T follicular helper cell (primary cell): ENCODE measurements at places on chromosomes 11 and 22.

DNA sequence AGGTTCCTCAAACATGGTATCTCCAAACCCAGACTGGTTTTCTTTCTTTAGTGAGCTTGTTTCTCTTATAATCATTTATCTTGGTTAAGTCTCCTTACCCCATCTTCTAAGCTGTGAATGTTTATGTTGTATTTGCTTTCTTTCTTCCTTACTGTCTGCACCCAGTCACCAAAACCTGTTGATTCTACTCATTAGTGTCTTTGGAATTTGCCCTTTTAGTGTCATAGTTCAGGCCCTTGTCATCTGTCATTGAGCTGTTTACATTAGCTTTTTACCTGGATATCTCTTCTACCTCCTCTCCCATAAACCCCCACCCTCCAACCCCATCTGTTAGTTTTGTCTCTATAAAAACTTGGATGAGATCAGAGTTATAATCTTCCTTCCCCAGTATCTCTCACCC is 59.9 kb downstream of the AMOTL1 start:
- DNase-seq: no peak

DNA sequence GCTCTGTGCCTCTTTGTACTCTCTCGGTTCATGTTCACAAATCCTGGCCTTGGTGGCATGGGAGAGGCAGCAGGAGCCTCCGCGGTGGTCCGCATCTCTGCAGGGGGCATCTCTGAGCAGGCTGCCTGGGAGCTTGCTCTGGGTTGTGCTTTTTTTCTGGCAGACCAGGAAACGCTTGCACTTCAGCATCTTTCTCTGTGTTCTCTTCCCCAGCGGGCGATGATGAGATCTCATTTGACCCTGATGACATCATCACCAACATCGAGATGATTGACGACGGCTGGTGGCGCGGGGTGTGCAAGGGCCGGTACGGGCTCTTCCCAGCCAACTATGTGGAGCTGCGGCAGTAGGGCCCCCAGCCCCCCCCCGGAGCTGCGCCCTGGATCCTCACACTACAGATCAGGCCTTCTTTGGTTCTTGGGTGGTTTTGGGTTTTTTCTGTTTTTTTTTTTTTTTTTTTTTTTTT is 36.5 kb downstream of the CTTN start:
- DNase-seq: no peak

DNA sequence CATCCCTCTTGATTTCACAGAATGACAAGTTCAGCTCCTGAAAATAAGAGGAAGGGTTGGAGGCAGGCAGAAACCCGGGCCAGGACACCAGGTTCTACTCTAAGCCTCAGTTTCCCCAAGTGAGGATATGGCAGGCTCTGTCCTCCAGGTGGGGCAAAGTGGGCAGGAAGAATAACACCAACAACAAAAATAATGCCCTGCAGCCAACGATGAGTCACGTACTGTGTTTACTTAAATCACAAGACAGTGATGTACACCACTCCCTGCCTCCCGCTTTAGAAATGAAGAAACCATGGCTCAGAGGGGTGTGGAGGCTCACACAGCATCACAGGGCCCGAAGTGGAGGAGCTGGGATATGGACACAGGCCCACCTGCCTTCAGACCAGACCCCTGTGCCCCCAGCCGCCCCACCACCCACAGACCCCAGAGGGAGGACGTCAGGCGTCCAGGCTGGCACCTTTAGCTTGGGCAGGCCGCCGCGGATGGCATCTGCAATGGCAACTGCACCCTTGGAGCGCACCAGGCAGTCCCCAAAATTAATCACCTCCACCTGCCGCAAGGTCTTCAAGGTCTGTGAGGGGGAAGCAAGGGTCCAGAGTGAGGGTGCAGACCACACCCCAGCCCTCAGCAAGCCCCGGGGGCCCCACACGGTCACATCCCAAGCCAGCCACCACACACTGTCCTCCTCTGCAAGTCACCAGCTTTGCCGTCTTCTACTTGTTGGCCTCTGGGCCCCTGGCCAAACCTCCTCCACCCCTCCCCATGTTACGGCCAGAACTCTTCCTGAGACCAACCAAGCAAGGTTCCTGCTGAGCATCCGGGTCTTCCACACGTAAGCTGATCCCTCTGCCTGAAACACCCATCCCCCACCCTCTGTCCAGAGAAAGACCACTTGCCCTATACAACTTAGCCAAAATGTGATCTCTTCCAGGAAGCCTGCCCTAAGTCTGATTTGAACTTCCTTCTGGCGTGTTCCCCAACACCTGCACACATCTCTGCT is 15.8 kb upstream of the CHADL start:
- no peak for DNase-seq

DNA sequence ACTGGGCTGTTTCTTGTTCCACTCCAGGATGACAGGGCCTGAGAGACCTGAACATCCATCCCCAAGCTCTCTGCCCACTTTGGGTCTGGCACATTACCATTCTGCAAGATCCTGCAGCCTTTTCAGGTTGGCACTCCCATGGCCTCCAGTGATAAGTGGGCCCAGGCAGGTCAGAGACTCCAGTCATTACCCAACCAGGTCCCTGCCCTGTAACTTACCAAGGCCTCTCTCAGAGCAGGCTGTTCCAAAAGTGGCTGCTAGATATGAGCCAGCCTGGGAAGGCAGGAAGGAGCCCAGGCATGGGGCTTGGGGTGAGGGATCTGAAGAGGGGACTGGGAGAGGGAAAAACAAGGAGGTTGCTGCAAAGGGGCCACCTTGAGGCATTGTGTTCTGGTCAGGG is 35.9 kb downstream of the KCNQ1OT1 start:
- no peak for DNase-seq

- no peak for DNase-seq
Observed at GRCh38 chr22:35674335-35674734, 26.1 kb downstream of the APOL6 start.

GRCh38 chr22:25824828-25825423 is 82.9 kb downstream of the MYO18B start:
- no peak for DNase-seq

DNA sequence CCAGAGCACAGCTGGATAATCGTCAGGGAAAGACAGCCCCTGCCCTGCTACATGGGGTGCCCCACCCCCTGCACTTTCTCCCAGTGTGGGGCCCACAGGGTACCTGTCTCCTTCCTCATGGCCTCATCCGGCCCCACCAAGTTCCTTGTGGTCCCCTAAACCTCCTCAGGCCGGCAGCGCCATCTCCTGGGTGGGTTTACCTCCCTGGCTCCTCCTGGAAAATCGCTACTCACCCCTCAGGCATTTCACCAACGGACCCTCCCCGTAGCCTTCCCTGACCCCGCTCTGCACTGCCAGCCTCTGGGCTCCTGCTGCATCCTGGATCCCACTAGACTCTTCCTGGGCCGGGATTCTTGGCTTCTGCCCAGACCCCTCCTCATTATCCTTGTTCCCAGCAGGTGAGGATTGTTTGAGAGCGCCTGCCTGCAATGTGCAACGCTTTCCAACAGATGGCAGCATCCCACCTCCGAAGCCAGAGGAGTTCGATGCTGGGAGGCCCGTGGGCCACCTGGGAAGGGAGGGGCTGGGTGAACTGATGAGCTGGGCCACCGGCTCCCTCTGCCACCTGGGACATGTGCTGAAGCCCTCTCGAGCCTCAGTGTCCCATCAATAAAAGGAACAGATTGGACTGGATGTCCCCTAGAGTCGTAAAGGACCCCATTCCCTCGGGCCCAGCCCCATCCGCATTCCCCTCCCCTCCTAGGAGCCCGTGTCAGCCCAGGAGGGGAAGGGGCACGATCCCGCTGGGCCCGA is 44.2 kb upstream of the TTLL12 start:
- peak; percentile 42 for DNase-seq

GRCh38 chr11:30009060-30009459 is 7.8 kb downstream of the KCNA4 start:
- DNase-seq: no peak

DNA sequence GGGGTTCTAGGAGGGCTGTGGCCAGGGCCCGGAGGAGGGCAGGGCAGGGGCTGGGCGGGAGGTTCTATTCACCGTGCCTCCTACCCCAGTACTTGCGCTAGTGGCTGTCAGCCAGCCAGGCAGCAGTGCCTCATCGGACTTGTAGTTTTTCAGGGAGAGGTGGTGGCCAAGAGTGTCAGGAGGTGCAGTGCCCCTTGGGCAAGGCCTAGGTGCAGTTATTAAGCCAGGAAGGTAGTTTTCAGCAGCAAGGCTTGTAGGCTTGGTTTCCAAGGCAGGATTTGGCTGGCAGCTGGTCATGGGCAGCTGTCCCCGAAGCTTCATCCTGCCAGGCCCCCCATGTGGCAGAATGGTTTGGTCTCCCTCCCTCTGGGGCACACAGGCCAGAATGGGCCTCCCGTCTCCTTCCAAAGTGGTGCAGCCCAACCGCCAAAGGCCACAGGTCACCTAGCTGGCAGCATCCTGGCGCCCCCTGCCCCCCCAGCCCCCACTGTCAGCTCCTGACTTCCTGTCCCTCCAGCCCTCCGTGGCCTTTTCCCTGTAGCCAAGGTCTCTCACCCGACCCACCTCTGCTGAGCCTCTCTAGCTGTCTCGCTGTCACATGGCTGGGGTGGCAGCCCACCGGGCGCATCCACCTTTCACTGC is 8.5 kb downstream of the CCDC88B start:
- no peak for DNase-seq

DNA sequence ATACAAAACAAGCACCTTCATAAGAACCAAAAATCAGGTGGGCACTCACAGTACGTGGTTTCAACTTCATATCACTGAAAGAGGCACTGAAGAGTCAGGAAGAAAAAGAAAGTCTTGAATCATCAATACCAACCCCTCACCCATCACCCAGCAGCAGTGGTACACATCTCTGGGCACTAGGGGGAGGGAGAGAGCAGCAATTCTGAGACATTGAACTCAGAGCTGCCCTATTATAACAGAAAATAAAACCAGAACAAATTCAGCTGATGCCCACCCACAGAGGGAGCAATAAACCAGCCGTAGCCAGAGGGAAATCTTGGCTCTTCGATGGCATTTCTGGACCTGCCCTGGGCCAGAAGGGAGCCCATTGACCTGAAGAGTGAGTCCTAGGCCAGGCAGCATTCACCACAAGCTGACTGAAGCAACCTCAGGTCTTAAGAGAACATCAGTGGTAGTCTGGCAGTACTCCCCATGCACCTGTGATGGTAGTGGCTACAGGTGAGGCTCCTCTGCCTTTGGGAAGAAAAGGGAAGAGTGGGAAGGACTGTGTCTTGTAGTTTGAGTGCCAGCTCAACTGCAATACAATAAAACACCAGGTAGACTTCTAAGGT is 42.2 kb upstream of the FAM181B start:
- DNase-seq: no peak
